ENCODE measurements at places on chromosomes 11 and 22.

DNA sequence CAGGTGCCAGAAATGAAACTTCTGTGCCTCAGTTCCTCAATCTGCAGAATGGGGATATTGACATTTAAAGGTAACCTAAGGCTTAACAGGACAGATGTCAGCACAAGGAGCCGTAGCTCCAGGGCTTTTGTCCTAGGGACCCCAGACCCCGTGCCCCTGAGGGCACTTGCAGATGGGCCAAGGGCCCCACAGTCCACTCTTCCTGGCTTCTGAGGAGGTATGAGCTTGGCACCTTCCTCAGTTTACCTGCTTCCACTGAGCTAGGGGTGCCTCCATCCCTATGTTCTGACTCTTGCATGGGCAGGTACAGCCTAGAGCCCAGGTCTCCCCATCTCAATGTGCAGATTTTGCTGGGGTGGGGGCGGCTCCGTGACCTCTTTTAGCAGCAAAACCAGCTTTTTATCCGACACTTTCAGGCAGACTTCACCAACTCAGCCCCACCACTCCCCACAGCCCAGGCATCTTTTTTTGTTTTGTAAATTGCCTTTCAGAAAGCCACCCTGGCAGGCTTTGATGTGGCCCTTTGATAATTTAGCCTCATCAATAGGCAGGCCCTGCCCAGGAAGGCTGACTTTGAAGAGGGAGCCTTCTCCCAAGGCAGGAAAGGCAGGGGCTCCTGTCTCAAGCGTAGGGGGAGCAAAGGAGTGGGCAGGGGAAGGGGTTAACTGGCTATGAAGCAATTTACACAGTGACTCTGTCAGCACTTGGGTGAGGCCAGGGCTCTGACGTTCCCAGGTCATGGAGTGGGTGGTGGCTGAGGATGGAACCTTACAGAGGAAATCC is 23.7 kb upstream of the FGF3 start:
- no peak for DNase-seq

DNA sequence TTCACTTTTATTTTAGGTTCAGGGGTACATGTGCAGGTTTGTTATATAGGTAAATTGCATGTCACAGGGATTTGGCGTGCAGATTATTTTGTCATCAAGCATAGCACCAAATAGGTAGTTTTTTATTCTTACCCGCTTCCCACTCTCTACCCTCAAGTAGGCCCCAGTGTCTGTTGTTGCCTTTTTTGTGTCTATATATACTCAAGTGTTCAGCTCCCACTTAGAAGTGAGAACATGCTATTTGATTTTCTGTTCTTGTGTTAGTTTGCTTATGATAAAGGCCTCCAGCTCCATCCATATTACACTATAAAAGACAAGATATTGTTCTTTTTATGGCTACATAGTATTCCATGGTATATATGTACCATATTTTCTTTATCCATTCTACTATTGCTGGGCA is 28.5 kb upstream of the LIN7C start:
- DNase-seq: no peak

- DNase-seq: no peak
Measured at GRCh38 chr11:124233376-124233775, 7.5 kb upstream of the OR8G1 start.

DNA sequence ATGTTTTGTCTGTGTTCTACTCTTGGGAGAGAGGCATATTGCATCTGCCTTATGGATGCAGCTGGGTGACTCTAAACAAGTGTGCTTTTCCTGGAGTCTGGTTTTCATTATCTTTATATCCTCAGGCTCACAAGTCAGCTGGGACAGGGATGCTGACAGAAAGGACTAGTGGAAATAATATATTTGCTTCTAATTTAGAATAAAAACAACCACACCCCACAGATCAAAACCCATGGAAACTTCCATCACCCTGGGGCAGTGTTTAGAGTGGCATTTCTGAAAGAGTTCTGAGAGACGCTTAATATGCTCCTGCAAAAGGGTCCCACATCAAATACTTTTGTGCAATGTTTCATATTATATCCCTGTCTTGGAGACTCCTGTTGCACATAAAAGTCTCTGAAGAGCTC is 20.8 kb downstream of the KCNE3 start:
- DNase-seq: no peak

DNA sequence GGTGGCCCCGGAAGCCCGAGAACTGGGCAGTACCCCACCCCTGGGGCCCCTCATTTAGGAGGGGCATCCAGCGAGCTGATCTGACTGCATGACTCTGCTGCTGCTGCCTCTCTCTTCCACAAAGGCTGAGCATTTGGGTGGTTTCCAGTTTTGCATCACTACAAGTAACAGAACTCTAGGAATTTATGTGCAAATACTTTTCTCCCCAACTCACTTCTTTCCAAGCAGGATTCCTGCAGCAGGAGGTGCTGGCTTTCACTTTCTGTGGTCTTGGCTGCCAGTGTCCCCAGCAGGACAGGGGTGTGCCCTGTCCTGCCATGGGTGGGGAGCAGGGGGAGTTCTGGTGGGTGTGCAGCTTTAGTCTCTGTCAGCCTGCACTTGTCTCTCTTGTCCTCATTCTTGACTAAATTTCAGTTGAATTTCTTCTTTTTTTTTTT is 21.2 kb downstream of the UPB1 start:
- no peak for DNase-seq

GRCh38 chr11:2708151-2708581 is 8.4 kb upstream of the KCNQ1OT1 start:
- no peak for DNase-seq

DNA sequence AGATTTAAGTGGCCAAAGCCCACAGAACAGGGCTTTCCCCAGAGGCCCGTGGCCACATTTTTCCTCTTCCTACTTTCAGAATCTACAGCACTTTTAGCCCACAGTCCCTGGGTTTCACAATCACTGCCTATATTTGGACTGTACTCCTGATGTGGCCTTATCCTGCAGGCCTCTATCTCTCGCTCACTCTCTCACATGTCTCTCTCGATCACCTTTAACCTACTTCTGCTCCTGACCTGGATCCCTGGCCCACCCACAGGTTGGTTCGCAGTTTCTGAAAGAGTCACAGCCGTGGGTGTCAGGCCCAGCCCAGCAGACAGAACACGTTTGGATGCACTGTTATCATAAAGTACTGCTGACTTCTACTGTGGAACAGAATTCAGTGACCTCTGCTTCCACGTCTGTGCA is 55.5 kb downstream of the LARGE1 start:
- no peak for DNase-seq

GRCh38 chr22:29741926-29742325 is 22.1 kb downstream of the CABP7 start:
- DNase-seq: no peak

DNA sequence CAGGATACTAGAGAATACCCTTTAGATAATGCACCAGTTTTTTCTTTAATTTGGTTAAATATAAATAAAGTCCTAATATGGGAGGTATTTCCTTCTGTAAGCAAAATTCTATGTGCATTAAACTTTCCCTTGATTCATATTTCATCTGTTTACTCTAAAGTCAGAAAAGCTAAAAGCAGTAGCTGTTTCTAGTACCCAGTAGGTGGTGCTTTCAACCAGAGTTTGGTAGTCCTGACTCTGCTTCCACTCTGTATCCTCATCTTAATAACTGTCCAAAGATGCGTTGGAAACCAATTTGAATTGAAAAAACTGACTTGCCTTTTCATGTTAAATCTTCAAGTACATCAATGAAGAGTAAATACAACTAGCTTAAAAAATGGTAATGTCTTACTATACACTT is 1065.2 kb downstream of the JRKL start:
- DNase-seq: no peak

DNA sequence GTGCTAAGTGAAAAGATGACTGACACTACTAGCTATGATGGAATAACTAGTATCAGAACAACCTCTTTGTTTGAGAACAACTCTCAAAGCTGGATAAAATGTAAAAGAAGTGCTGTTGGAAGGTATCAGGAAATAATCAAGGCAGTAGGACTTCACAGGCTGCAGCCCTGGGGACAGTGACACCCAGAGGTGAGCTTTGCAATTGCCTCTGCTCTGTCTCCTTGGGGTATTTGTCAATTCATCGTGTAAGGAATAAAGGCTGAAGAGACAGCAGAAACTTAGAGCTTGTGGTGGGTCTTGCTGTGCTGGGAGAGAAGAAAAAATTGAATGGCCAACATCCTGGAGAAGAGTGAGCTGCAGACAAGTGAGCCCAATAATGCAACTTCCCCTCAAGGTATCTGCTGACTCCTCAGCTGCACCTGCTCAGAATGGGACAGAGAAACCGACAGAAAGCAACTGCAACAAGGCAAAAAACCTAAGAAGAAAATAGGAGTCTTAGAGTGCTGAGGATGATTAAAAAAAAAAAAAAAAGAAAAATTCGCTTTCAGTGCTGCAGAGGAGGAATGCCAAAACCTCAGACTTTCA is 141.1 kb downstream of the RCN1 start:
- no peak for DNase-seq

DNA sequence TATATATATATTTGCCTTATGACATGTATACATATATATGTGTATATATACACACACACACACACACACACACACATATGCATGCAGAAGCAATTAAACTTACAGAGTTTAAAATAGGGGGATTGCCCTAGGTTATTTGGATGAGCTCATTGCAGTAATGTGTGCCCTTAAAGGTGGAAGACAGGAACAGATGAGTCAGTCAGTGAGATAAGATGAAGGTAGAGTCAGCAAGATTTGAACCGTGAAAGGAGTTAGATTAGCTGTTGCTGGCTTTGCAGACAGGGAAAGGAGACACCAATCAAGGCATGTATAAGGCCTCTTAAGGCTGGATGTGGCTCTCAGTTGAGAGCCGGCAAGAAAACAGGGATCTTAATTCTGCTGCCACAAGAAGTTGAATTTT is 902.4 kb upstream of the RAG2 start:
- no peak for DNase-seq

DNA sequence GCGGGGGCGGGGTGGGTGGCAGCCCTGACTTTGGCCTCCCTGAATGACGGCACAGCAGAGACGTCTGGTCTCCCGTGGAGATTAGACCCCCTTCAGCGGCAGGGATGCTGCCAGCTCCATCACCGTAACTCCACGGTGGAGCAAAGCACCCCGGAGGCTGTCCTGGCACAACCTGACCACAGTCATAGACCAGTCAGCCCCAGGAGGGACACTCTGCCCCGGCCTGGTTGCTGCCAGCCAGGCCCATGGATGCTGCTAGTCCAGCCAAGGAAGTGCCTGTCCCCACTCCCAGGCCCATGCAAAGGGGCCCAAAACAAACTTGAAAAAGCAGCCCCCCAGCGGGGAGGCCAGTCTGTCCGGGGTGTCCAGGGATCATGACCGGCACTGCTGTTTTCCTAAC is 11.5 kb upstream of the ANO1 start:
- DNase-seq: no peak

DNA sequence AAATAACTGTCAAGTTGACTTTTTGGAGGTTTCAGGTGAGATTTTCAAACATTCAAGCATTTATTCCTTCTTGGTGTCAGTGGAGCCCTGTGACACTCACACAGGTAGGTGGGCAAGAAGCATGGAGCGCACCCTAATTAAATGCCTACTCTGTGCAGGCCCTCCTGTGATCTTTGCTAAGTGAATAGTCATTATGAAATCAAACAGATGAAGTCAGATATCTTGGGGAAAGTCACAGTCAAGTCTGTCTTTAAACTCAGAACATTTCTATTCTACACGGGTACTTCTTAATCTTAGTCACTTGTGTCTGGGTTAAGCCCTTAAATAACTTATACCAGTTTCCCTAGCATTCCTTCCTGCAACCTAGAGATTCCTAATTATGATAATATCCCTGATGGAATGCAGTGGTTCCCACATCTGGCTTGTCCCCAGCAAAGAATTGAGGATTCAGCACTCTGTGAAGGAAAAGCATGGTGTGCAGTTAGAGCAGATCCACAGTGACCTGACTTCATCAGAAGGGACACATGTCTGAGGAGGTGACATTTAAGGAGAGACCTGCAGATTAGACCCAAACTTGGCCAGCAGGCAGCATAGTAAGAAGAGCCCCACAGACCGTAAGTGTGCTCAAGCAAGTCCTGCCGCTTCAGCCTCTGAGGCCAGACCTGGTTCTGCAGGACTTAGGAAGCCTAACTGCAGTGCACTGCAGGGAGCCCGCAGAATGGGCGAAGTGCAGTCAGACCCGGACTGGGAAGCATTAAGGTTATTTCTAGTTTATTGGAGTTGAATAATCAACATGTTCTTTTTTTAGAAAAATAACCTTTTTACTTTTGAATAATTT is 85.3 kb upstream of the GAL start:
- DNase-seq: no peak

DNA sequence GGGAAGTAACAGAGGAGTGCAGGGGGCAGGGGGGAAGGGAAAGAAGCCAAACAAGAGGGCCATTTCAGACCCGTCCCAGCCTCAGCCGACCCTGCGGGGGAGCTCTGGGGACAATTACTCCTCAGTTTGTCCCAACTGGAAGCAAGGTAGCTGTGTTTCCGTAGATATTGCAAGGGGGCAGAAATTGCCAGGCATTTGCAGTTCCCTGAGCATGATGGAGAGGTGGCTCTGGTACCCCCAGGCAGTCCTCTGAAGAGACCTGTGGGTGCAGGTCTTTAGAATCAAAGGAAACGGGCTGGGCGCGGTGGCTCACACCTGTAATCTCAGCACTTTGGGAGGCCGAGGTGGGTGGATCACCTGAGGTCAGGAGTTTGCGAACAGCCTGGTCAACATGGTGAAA is 13.8 kb upstream of the JAM3 start:
- no peak for DNase-seq

DNA sequence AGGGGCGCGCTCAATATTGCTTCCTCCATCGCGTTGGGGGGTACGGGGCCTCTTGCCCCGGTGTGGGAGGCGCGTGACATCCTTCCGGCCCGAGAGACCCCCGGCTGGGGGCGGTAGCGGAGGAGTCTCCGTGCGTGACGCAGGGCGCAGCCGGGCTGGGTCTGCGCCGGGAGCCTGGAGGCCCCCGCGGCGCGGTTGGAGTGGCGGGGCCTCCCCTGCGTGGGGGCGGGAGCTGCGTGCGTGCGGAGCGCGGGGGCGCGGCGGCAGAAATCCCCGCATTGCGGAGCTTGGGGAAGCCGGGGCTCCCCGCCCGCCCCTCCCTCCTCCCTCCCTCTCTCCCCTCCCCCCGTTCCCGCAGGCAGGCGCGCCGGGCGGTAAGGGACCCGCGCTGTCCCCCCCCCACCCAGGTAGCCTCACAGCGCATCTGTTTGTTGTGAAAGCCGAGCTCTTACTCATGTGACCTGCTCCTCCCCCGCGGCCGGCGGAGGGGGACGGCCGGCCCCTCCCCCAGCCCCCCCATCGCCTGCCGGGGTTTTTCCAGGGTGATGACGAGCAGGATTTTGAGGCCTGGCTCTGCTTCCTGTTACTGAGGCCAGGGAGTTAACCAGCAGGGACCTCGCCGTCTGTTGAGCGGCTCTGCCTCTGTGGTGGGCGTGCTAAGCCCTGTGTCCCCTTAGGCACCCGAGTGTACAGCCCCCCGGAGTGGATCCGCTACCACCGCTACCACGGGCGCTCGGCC is 1.6 kb downstream of the PIM3 start:
- DNase-seq: peak; percentile 91

GRCh38 chr11:78995171-78995570 is 420.5 kb upstream of the NARS2 start:
- DNase-seq: no peak

- DNase-seq: peak; percentile 34
Measured at GRCh38 chr11:67118181-67118766, 789 bp upstream of the KDM2A start.

- DNase-seq: no peak
Measured at GRCh38 chr11:9568854-9569587, 4.4 kb upstream of the WEE1 start.

GRCh38 chr11:94933223-94934130 is 39.9 kb downstream of the CWC15 start:
- DNase-seq: no peak

Data from T-helper 22 cell (primary cell).